ENCODE measurements at places on chromosomes 7 and 10.

DNA sequence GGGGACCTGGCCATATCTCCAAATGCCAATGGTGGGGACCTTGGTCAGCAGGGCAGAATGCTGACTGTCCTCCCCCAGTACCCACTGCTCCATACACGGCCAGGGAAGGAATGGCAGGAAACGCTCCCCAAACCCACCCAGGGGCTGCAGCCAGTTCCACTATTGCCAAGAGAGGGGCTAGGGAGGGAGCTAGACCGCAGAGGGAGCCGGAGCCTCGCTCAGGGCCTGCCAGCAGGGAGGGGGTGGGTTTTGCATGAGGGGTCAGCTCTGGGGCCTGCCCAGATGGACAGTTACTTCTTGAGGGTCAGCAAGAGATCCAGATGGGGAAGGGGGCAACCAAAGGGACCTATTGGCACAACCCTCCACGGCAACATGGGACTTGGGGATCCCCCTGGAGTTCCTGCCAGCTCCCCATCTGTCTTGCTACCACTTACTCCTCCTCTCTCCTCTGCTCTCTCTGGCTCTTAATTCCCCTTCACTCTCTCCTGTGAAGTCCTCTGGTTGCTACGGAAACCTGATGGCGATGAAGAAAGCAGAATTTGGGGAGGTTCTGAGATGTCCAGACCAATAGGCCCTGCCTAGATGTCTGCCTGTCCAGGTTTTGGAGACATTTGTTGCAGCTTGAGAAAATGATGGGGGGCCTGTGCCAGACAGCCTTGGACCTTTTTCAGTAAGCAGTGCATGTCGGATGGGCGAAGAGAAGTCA lies 12.6 kb downstream of the FGF8 start:
- no peak for DNase-seq

GRCh38 chr7:78052112-78052511 lies 253.5 kb downstream of the PHTF2 start:
- no peak for DNase-seq

- DNase-seq = no peak
These were observed 23.9 kb upstream of the ZNF273 start for GRCh38 chr7:64879086-64879730.

- no peak for DNase-seq
These were observed 436.3 kb downstream of the SORCS1 start for GRCh38 chr10:106728232-106728631.

GRCh38 chr10:60003651-60004523 lies 97.5 kb upstream of the CCDC6 start:
- DNase-seq = no peak

GRCh38 chr10:21989453-21990154 lies 13.9 kb downstream of the DNAJC1 start:
- no peak for DNase-seq

DNA sequence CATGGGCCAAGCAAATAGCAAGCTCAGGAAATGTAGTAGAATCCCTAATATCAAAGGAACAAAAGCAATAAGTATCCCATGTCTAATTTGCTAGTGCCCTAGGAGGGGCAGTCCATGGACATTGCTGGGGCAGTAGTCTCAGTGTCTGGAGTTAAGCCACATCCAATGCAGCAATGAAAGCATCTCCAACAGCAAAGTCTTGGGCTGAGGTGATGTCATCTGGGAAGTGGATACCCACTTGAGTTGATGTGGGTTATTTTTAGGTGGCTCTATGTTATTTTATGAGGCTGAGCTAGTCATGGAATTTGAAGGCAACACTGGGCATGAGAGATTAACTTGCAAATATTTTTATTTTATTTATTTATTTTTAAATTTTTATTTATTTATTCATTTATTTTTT lies 540.0 kb downstream of the ETV1 start:
- DNase-seq = no peak

DNA sequence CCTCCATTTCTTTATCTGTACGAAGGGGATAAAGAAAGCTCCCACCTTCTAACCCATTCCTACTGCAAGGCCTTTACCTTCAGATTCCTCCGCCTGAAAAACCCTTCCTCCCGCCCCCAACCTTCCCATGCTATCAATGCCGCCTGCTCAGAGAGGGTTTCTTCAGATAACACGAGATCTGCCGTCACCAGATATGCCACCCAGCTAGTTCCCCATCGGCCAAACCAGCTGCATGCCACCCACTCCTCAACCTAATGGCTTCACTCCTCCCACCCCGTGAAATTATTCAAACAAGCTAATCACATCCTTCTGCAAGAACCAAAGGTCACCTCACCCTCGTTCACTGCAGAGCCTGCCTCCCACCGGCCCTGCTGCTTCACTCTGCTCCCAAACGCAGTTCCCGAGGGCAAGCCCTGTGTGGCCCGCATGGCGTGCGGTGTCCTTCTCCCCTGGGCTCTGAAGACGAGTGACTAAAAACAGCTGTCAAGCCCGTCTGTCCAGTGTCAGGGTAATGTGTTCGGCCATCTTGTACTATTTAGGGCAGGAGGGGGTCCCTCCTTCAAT lies 46.8 kb upstream of the TMEM213 start:
- no peak for DNase-seq

DNA sequence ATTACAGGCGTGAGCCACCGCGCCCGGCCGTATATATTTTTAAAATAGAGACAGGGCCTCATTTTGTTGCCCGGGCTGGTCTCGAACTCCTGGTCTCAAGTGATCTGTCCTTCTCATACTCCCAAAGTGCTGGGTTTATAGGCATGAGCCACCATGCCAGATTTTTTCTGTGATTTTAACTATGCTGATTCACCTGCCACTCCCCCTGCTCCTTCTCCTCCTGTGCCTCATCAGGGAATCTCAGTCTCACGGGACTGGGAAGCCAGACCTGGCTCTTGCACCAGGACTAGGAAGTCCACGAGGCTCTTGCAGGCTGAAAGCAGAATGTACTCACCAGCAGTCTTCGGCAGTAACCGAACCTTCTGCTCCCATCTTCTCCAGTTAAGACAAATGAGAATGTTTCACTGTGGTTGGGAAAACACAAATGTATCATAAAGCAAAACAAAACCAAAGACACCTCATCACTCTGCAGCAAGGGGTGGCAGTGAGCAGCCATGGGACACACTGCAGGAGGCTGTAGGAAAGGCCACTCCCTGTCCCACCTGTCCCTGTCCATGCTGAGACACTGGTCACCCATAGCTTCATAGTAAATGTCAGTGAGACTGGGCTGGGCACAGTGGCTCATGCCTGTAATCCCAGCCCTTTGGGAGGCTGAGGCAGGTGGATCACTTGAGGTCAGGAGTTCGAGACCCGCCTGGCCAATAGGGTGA lies 78.7 kb upstream of the MKRN1 start:
- DNase-seq = no peak

DNA sequence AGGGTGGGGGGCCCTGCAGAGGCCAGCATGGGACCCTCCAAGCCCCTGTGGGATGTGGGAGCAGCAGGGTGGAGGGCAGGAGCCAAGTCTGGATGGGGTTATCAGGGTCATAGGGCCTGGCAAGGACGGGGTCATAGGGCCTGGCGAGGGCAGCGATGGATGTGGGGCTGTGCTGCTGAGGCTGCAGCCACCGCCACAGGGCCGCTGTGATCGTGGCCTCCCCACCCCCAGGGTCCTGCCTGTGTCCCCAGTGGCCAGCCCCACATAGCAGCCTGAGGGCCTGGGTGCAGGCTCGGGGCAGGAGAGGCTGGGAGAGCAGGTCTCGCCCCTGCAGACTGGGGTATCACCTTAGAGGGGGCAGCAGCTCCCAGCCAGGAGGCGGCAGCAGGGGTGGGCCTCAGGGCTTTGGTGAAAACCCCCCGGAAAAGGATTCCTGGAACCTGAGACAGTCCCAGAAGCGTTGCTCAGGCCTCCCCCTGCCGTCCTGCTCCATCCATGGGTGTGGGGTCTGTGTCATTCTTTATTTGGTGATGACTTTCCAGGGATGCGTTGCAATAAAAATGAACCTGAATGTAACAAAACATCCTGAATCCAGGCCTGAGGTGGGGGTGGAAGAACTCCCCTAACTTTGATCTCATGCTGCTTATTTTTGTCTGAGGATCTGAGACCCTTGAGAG lies 107.3 kb upstream of the SHH start:
- no peak for DNase-seq

DNA sequence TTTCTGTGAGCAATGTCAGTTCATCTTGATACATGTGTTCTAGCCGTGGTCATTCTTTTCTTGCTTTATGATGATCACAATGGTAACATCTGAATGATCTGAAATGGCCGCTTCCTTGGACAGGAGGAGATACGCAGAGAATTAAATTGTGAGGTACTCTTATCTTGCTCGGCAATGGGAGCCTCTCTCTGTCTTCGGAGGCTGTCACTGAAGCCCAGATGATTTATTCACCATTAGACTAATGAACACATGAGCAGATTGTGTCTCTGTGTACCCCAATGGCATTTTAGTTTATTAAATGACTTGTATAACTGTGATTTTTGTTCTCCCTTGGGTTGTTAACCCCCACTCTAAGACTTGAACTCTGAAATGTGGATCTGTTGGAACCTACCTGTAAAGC lies 38.6 kb downstream of the RBM33 start:
- no peak for DNase-seq

DNA sequence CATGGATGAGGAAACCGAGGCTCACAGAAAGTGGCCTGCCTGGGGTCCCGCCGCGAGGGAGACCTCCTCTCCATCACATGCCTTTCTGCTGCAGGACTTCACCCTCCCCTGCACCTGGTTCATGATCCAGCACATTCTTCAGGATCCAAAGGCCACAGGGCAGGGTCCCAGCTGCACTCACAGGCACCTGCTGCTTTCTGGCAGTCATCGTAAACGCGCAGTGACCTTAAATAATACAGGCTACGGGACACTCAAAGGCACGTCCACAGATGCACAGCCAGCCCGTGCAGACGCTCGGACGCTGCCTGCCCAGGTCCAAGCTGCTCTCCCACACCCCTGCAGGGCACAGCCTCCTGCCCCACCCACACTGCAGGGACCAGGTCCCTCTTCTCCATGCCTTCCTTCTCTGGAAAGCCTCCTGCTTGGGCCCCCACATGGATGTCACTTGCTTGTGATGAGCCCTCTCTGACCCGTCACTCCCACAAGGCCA lies 49.9 kb downstream of the CALML3 start:
- DNase-seq = no peak

DNA sequence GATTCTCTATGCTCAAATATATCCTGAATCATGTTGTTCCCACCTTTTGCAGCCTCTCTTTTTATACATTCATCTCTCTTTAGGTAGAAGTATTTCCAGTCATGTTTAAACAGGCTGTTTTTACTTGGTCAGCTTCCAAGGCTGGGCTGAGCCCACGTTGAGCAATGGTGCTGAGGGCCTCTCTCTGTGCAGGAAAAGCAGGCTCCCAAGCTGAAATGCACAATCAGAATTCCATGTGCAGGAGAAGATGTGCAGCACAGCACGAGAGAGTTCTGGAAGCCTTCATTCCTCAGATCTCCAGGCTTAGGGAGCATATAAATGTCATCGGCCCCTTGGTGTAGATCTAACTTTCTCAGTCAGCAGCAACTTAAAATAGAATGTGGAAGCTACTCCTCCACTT lies 588.5 kb downstream of the TNS3 start:
- no peak for DNase-seq

DNA sequence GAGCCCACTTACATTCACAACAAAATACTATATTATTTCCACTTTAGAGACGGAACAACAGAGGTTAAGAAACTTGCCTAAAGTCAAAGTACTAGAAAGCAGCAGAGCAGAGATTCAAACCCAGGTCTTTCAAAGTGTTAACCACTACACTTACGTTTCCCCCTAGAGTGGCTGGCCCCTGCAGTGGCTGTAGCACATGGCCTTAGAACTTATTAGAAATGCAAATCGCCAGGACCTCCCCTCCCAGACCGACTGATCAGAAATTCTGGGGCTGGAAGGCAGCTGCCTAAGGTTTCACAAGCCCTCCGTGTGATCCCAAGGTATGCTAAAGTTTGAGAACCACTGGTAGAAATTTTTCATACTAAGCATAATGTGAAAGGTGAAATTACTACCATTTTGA lies 8.1 kb downstream of the MPP7 start:
- DNase-seq = no peak

DNA sequence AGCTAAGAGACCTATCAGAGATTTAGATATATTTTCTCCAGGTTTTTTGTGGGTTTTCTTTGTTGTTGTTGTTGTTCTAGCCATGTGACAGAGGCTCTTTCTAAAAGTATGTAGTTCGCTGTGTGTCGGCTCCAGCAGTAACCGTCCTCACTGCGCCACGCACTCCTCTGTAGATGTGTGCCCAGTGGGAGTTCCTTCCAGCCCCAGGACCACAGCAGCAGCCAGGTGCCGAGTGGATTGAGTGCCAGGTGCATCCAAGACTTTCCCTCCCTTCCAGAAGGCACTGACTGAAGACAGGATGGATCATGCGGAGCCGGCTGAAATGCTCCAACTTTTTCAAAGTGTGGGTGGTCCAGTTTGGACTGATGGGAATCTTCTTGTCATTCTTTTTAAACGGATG lies 31.8 kb downstream of the WDR86 start:
- DNase-seq = no peak

GRCh38 chr10:17307123-17307522 lies 79.1 kb downstream of the VIM start:
- DNase-seq = no peak

DNA sequence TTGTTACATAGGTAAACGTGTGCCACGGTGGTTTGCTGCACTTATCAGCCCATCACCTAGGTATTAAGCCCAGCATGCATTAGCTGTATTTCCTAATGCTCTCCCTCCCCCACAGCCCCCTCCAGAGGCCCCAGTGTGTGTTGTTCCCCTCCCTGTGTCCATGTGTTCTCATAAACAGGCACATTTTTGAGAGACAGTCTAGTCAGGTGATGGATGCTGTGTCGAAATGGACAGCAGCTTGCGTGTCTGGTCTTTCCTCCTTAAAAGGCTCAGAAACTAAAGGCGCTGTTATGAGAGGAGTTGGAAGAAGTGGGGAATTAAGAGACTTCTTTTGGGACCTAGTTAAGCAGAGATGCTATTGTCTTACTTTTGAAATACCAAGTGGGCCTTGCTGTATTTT lies 296.0 kb downstream of the BBS9 start:
- DNase-seq = no peak

DNA sequence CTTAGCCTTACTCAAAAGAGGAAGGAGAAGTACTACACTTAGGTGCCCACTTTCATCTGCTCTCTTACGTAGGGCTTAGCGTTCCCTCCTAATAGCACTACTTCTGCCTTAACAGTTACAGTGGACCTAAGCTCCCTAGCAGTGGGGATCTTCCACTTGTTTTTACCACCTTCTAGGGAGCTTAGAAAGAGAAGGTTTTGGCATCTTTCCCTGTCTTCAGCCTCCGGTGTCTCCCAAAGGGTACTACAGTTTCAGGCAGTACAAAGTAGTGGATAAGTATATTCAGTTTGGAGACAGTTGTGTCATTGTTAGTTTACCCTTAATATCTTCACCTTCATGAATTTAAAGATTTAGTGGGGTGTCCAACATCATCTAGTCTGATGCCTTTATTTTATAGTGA lies 14.6 kb downstream of the CHRM2 start:
- no peak for DNase-seq

GRCh38 chr10:96768136-96768535 lies 47.8 kb upstream of the PIK3AP1 start:
- DNase-seq = no peak

All from SK-N-MC (cell line).